ENCODE measurements at places on chromosomes 5 and 9.

GRCh38 chr5:148923023-148923422, 96.6 kb downstream of the ADRB2 start:
- no peak for DNase-seq

DNA sequence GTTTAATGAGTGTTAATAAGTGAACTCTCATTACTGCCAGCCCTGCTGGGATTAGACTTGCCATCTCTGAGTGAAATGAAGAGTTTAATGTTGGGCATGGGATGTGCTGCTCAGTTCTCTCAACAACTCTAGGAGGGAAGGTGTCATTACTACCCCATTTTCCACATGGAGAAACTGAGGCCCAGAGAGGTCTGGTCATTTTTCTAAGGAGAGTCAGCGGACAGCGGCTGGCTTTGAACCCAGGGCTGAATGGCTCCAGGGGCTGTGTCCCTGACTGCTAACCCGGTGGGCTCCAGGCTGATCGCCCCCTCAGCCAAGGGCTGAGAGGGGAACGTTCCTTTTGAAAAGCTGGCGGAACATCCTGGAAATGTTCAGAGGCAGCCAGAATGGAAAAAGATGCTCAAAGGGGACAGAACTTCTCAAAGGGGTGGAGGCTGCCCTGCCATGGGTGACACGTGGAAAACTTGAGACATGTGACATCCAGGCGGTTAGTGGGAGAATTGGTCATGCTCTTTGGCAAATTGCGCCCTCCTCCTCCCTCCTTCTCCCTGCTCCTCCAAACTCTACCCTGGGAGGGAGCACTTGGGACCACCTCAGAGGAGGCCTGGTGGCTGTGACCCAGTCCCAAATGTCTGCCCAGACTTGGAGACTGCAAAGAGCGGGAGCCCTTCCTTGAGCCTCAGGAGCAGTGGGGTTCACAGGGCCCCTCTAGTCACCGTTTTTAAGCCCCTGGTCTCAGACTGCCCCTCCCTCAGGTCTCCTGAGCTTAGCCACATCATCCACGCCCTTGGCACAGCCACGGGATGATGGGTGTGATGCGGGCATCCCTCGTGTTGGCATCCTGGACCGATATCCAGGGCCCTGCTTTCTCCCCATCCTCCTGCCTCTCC, 28.7 kb downstream of the DNM1 start:
- DNase-seq = peak; percentile 33

DNA sequence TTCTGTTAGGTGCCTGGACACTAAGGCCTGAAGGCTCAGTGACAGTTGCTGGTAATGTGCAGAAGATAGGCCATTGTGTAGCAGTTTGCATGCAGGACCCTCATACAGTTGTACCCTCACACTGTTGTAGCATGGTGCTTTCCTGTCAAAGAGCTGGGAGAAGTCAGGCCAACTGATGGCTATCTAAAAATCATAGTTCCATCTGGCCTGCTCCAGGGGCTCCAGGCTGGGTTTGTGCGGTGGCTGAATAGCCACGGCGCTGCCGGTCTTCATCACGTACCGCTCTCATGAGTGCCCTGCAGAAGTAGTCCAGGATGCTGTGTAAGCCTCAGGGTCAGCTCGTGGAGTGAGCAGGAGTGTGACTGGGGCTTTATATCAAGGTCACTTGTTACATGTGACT, 12.2 kb downstream of the SECISBP2 start:
- DNase-seq = no peak

DNA sequence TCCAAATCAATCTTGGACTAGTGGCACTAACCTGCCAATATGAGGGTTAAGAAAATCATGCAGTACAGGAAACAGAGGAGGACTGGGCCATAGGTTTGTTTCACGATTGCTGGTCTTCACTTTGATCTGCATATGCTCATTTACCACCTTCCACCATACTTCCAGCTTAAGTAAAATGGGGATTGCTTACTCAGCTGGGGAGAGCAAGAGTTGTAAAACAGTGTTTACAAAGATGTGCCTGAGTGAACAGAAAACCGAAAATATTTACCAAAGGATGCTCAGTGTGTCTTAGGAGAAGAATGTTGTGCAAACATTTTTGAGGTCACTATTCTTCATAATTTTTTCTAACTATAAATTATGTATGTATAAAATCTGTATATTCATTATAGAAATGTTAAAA, 65.1 kb upstream of the DNAH5 start:
- DNase-seq = no peak

- no peak for DNase-seq
Observed at GRCh38 chr9:72333197-72333596, 31.8 kb downstream of the ZFAND5 start.

DNA sequence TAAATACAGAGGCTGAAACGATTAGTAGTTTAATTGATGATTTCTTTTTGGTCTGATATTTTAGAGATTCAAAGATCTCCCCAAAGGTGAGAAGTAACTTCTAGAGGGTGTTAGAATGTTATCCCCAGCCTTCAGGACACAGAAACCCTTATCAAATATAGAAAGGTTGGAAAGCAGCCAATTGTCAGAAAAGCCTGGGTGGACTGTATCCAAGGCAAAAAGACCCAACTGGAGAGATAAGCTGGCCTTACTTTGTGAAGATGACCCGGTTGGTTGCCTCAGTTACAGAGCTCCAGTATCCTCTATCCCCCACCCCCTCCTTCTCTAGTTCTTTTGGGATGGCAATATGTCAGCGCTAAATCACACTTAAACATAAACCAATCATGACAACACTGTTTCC, 75.7 kb downstream of the GCNT4 start:
- no peak for DNase-seq

DNA sequence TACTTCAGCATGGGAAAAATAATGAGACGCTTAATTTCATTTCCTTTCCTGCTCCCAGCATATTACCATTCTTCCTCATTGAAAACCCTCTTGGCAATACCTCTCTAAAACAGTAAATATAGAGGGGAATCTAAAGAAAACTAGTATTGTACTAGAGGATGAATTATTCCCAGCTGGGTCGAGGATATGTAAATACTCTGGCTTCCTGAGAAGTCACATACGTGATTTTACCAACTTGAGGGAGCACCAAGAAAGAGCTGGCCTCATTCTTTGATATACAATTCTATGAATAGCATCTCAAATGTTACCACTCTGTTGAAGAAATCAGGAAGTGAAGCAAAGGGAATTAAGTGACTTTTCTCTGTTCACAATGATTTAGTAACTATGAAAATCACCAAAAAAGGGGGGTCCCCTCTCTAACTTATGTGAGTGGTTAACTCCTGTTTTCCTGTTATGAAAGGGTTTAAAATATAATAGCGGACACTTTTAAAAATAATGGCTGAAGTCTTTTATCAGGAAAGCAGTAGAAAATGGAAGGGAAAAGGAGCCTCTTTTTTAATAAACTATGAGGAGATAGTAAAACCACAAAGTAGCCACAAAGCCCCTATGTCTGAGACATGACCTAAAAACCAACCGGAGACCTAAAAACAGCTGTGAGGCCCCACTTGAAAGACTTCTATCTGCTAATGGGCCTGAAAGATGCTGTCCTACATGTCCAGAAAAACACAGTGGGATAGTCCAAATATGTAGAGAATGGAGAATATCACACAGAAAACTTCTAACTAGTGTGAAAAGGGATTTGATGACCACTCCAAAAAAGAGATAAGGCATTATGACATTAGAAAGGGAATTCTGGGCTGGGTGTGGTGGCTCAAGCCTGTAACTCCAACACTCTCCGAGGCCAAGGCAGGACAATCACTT, 42.6 kb downstream of the LPAR1 start:
- DNase-seq = no peak

GRCh38 chr9:105969636-105970035, 275.3 kb downstream of the TMEM38B start:
- no peak for DNase-seq

DNA sequence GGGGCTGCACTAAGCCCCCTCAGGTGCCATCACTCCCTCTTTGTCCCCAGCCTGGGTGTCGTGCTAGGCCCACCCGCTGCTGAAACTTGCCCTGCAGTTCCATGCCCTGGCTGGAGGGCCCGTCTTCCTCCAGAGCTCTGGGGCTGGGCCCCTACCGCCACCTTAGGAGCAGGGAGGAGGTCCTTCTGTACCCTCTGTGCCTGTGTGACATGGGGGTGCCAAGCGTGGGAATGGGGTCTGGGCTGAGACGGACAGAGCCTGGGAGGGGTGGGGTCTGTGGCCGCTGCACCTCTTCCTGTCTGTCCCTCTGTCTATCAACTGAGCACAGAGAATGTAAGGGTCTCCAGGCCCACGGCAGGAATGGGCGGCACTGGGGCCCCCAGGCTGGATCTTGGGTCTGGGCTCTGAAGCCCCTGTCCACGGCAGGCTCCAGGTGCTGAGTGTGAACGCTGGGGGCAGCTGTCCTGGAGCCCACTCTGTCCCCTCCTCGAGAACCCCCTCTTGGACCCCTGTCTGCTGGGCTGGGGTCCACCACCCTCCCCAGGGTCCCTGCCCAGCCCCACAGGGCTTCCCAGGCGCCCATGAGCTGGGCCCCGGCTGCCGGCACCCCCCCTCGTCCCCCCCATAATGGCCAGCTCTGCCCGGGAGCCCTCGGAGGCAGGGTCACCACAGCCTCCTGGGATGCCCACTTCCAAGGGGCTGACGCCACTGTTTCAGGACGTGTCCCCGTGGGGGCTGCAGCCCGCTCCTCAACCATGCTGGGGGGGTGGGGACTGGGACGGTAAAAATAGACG, 15.8 kb upstream of the NRARP start:
- DNase-seq = no peak

GRCh38 chr5:35188031-35188457, 42.2 kb downstream of the PRLR start:
- no peak for DNase-seq
